DMS 273 treated with DMSO at 0.1 percent for 48 hours (cell line): ENCODE measurements at places on chromosomes 4 and X.

DNA sequence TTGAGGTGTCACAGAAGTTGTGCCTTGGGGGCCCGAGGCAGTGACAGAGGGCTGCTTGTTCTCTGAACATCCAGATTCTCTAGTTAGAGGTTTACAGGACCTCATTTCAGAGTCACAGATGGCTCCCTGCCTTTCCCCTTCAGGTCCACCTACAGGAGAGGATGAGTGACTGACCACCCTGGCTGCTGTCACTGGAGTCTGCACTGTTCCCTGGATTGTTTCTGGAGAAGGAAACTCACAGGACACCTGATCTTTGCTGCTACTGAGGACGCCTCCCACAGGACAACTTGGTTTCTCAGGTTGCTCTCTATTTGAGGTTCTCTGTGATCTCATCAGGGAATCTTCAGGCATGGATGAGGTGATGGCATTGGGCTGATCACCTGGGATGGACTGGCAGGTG, 58.3 kb downstream of the GPRIN3 start:
- no peak for DNase-seq

DNA sequence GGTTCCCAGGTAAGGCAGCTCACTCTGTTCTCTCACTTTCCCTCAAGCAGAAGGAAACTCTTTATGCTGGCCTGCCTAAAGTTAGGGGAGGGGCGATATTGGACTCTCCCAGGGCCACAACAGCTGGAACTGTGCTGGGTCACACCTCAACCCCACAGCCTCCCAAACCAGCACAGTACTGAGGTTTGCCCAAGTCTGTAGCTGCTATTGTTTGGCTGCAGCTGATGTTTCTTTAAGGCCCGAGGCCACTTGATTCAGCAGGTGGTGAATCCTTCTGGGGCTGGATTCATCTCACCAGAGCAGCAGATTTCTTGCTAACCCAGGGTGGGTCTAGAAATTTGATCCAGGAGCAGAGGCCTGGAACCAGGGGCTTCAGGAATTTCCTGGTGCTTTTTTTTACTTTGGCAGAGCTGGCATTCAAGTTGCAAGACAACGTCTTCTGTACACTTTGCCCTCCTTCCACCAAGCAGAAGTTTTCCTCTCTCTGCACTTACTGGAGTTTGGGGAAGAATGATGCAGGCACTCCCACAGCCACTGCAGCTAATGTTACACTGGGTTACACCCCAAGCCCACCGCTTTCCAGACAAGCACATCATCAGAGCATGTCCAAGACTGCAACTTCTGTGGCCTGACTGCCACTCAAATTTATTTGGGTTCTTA, 544.7 kb upstream of the NDST4 start:
- DNase-seq, result no peak

DNA sequence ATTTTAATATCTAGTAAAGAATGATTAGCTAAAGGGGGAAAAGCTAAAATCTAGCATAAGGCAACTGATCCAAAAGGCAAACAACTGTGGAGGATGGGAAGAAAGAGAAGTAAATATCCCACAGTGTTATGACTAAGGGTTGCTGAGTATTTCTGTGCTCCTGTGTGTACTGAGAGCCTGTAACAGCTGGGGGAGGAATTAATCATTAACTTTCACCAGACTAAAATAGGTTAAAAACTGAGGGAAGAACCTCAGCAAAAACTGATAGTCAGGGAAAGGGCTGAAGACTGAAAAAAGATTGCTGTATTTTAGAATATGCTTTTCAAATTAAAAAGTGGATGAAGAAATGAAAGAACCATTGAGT, 365.9 kb downstream of the CXXC4 start:
- DNase-seq, result no peak

DNA sequence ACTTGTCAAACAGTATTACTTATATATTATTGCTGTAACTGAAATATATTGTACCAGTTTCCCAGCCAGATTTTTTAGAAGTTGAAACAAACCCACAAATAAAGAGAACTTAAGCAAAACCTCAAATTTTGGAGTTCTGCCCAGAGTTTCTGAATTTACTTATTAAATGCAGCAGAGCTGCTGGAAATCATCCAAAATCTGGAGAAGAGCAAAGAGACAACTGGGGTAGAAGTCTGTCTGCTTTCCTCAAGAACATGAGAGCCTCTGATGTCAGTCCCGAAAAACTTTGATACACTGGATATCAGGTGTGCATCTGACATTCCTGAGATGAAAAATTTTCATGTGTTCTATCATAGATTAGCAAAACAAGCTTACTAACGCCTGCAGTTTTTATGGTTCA, 325.9 kb downstream of the NR3C2 start:
- no peak for DNase-seq

GRCh38 chr4:183760326-183760725, 101.2 kb downstream of the TRAPPC11 start:
- DNase-seq, result no peak

DNA sequence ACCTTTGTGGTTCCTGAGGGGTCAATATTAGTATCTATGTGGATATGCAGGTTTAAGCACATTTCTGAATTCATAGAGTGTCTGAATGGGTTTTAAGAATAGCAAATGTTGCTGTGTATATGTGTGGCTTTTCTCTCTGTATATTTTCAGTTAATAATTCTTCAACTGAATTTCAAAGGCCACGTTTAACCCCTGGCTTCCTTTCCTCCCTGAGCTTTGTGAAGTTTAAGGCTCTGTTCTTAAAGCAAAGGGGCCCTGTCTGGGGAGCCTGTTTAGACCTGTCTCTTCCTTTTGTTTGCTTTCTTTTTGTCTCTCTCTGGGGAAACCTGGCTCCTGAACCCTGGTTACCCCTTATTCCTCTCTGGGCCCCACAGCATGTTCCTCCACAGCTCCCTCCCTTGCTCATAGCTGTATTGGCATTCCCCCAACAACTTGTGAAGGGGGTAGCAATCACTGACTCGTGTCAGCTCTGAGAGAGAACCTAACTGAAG, 139.1 kb downstream of the COL4A6 start:
- no peak for DNase-seq

- no peak for DNase-seq
These were observed 49.2 kb downstream of the ENPP6 start for GRCh38 chr4:184168406-184169019.

DNA sequence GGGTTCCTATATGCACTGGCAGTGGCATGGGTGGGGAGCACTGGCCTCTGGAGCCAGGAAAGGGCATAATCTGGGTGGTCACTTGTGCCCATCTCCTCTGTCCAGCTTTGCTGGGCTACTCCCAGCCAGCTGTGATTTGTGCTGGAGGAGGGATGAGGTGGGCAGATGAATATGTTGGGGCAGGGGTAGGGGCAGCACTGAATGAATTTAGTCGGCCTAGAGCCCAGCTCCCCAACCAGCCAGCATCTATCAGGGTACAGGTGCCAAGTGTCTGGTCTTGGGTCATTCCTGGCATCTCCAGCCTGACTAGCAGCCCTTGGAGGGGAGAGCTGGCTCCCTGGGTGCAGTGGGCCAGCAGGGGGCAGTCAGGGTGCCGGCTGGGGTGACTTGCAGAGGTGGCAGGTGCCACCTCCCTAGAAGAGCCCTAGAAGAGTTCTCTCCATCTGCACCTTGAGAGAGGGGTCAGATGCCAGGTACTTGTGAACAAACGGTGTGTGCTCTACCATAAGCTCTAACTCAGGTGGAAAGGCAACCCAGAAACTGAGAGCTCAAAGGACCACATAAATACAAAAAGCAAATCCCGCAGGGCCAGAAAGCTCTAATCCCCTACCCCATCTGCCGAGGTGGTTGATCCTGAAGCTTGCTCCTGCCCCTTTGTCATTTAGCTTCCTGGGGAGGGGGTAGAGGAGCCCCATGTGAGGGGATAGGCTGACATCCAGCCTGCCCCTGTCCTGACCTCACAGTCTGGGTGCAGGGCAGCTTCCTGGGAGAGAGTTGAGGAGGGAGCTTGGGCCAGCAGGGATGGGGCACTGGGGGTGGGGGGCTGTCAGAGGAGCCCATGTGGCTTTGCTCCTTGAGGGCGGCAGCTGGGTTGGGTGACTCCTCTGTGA, 2.2 kb downstream of the SORCS2 start:
- DNase-seq, result no peak

DNA sequence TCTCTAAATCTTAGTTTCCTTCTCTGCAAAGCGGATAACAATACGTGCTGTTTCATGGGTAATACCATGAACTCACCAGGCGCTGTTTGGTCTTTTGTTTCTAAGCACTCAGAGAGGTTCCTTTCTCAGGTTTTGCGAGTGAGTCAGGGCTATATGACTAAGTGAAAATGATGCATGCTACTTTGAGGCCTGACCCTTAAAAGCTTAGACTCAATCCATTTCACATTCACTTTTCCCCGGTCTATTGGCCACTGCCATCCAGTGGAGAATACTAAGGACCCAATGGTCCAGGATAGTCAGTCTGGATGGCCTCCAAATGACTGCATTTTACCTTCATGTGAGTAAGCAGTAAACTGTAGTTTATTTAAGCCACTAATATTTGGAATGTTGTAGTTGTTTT, 400.8 kb upstream of the SLIT2 start:
- DNase-seq, result no peak

DNA sequence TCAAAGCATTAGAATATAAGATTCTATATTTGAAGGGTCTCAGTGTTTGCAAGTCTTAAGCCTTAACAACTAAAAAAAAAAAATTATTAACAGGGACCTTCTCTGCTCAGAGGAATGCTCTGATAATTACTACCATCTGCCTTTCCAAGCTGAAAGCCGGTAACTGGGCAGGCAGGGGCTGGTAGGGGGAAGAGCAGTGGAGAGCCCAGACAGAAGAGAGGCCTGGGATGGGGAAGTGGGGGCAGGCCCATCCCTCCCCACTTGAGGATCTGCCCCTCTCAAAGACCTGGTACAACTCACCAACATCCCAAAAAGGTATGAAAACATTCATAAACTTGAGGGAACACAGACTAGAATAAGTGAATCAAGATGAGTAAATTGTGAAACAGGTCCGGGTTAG, 113.9 kb downstream of the QDPR start:
- no peak for DNase-seq

DNA sequence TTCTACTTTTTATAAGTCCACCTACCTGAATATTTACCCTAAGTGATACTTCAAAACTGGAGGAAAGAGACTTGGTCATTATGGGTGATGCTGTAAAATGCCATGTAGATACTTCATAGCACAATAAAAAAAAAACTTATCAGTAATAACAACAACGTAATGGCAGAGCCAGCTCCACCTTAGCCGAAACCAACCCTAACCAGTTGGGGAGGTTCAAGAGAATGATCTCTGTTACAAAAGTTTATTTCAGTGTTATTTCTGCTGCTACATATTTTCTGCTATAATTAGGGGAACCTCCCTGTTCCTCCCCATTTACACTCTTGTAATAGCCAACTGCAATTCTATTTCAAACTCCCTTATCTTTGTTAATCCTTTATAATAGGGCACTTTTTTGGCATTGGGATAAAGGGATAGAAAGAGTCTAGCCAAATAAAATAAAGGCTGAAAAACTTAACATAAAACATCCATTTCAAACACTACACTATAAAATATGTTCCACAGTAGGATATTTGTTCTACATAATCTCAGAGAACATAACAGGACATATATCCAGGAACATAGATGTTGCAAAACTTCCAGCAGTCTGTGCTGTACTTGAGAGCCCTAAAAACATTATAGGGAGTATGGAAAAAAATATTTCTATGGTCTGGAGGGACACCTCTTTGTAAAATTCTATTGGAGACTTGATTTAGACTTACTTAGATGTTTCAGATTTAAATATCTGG, 138.7 kb upstream of the POF1B start:
- DNase-seq, result no peak

- DNase-seq, result no peak
These were observed 26.6 kb upstream of the ANTXR2 start for GRCh38 chr4:80099671-80100070.

DNA sequence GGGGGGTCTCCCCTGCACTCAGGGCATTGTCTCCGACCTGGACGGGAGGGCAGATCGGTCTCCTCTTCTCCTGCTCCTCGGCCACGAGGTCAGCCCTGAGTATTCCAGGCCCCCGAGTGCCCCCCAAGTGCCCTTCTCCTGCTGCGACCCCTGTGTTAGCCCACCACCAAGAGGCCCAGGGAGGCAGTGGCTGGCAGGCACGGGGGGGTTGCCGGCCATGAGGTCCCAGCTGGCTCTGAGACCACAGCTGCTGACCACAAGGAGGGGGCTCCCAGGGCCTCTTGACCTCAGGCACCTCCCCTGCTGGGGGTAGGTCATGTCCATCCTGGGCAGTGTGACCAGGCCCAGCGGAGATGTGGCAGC, 186.1 kb upstream of the PSAPL1 start:
- no peak for DNase-seq

- no peak for DNase-seq
These were observed 8.2 kb upstream of the ADAMTS3 start for GRCh38 chr4:72577211-72577610.

- DNase-seq, result no peak
These were observed 389.7 kb downstream of the GPM6A start for GRCh38 chr4:175422331-175422730.

- DNase-seq, result no peak
These were observed 77.9 kb downstream of the CXXC4 start for GRCh38 chr4:104416725-104417356.

GRCh38 chrX:4380710-4381109, 667.3 kb upstream of the PRKX start:
- no peak for DNase-seq

GRCh38 chrX:68372665-68373064, 60.6 kb downstream of the OPHN1 start:
- DNase-seq, result no peak

GRCh38 chr4:95204873-95205272, 343.9 kb downstream of the UNC5C start:
- DNase-seq, result no peak

DNA sequence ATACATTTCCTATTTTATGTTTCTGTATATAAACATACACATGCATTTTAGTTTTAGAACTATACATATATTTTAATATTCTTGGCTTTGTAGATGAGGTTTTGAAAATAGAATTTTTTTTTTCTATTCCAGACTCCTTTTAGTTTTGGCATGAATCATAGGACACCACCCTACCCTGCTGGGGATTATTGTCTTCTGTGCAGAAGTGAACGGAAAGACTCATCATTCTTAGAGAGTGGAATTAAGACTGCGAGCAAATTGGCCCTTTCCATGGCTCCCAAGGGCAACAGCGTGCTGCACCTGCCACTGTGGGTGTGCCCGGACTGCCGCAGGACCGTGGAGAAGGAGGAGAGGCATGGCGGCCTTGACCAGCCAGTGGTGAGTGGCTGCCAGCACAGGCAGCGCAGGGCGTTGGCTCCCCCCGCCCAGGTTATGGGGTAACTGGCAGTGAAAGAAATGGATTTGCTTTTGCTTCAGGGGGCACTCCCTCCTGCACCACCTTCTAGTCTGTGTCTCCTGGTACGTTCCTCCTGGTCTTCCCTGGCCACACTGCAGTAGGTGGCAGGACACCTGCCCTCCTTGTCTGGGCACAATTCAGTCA, 59.6 kb downstream of the FAM193A start:
- DNase-seq, result no peak
